ENCODE measurements at places on chromosomes 12 and 14.

DNA sequence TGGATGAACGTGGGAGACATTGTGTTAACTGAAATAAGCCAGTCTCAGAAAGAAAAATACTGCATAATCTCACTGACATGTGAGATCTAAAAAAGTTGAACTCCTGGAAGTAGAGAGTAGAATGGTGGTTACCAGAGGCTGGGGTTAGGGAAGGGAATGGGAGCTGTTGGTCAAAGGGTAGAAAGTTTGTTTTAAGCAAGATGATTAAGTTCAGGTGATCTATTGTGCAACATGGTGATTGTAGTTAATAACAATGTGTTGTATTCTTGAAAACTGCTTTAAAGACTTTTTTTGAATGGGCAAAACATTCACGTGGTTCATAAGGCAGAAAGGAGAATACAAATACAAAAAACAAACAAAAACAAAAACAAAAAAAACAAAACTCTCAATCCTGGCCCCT is 460.4 kb upstream of the TBX3 start:
- DNase-seq, result no peak

DNA sequence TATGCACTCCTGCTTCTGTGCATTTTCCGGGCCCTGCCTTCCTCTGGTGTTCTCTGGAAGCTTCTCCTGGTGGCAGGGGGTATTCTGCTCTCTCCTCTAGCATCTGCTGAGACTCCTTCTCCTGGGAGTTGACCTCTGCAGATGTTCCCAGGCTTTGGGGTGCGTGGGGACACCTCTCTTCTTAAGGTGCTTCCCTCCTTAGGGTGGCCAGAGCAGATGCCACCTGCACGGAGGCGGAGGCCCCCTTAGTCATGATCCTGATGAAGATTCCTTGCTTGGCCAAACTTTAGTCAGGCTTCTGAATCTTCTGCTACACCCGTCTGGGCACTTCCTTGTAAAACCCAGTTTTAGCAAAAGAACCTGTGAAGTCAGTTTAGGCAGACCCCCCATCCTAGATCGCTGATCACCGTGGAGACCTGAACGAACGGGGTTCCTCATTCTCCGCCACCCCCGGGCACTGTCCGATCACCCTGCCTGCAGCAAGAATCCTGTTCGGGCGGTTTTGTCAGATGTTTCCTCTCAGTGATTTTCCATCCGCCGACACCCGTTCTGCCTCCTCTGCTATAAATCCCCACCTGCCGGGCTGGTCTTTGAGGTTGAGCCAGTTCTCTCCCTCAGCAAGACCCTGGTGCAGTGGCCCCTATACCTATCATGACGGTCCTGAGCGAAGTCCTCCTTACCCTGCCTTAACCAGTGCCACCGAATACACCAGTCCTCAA is 111.9 kb downstream of the CALM1 start:
- no peak for DNase-seq

GRCh38 chr12:3743803-3744202 is 9.1 kb downstream of the CRACR2A start:
- DNase-seq, result no peak

DNA sequence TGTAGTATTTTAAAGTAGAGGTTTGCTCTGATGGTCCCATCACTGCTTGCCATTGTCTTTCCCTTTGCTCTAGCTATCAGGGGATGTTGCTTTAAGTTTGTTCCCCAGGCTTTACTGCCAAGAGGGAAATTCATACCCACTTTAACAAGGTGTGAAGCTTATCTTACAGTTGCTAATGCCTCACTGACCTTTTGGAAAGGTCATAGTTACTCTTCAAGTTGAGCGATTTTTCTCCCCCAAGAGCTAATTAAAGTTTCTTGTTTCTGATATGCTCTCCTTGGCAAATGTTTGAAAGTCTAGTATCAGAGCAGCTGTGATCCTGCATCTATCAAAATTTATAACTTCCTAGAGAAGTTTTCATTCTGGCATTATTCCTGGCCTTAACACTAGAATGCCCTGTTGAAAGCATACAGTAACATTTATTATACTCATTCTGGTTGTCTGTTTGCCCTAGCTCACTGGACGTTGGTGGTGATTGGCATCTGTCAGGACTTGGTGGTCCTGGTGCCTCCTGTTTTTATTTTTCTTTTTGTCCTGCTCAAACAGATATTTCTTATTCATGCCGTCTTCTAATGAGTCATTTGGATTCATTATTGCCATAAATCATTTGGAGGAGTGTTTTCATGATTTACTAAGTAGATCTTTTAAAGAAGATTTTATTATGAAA is 8.1 kb downstream of the ATP2A2 start:
- DNase-seq, result no peak

- DNase-seq, result no peak
These were observed 2.1 kb downstream of the PNMA1 start for GRCh38 chr14:73712071-73712506.
